ENCODE measurements at places on chromosomes 3 and 15.
A peak's percentile ranks its signal among the peaks of the same experiment; 100 is the strongest.

- DNase-seq, result no peak
Observed at GRCh38 chr3:123651449-123652341, 66.8 kb upstream of the HACD2 start.

DNA sequence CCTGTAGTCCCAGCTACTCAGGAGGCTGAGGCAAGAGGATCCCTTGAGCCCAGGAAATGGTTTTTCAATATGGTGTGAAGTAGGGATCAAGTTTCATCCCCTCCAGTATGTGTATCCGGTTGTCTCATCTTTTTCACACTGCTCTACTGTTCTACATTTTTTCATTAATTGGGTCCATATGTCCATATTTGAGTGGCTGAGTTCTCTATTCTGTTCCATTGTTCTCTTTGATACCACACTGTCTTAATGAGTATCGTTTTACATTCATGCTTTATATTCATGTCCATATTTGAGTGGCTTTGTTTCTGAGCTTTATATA is 81.6 kb upstream of the LRRFIP2 start:
- DNase-seq, result no peak

- DNase-seq, result no peak
Observed at GRCh38 chr15:45555934-45556608, 31.1 kb upstream of the BLOC1S6 start.

DNA sequence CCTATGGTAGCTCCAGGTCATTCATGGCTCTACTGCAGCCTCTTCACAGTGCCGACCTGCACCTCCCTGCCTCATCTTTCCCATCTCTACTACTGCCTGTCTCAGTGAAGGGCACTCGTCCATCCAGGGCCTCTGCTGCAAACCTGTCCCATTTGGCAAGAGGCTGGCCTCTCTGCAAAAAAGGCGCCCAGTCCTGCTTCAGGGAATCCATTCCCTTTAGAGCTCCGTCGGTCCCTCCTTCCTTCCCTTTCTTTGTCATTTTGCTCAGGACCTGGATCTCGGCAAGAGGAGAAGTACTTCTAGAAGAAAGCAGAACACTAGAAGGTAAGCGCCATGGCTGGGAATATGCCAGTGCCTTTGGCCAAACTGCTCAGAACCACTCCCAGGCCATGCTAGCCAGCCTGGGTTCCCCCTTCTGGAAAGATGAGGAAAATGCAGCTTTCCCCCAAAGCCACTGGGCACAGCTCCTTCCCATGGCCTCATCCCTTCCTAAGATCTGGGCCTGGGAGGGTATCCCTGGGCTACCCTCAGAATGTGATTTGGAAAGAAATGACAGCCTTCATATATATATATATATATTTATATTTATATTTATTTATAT is 6.4 kb upstream of the ISL2 start:
- peak; percentile 42 for DNase-seq

DNA sequence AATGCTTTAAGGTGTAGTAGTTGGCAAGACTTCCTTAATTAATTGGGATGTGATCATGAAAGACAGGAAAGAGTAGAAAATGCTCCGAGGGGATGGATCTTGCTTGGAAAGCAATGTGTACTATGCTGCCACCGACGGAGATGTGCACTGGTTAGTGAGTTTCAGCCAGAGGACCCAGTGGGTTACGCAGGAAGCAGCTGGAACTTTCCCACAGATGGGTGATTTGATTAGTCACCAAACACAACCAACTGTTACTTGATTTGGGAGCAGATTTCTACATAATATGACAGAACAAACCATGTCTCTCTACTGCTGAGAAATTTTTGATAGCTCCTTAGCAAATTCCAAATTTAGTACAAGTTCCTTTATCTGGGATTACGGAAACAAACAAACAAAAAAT is 245.4 kb upstream of the MCTP2 start:
- no peak for DNase-seq

- DNase-seq, result no peak
Observed at GRCh38 chr15:80679167-80679803, 15.8 kb upstream of the ABHD17C start.

GRCh38 chr15:88571852-88572259 is 25.4 kb upstream of the DET1 start:
- DNase-seq, result no peak

DNA sequence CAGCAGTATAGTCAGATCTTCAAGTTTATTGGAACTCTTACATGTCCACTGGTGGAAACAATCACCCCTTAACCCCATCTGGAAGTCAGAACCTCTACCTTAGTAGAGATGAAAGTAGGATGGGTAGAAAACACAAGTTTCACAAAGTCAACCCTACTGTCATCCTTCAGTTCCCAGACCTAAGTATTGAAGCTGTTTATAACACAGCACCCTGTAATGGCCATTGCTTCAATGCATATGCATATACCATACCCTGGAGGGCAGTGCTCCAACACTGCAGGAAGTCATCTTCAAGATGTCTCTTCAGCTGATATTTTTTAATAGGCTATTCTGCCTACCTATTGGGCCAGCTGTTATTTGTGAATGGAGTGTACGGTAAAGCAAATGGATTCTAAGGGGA is 241.3 kb downstream of the UBE2E2 start:
- DNase-seq, result no peak

GRCh38 chr3:28050885-28051284 is 190.5 kb upstream of the CMC1 start:
- no peak for DNase-seq

GRCh38 chr3:30620402-30621360 is 14.3 kb downstream of the TGFBR2 start:
- DNase-seq, result no peak

GRCh38 chr3:112500621-112501020 is 1.3 kb upstream of the BTLA start:
- DNase-seq, result no peak

- no peak for DNase-seq
Observed at GRCh38 chr3:155957412-155957880, 87.0 kb downstream of the GMPS start.

DNA sequence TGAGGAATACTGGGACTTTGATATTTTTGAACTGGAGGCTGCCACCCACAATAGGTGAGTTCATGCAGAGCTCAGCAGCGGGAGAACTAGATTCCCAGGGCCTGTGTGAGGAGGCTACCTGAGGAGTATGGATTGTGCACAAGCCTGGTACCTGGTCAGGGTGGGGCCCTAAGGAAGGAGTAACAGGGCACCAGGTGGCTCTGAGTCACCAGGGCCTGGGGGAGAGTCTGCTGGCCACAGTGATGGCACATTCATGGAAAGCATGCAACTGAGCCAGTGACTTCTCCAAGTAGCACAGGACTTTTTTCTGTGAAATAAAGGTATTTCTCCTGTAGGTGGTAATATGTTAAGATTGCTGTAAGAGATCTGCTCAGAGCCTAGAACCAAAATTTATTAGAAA is 134.4 kb downstream of the PDE8A start:
- DNase-seq, result no peak

GRCh38 chr3:172904711-172905373 is 154.3 kb downstream of the ECT2 start:
- DNase-seq, result peak; percentile 10

DNA sequence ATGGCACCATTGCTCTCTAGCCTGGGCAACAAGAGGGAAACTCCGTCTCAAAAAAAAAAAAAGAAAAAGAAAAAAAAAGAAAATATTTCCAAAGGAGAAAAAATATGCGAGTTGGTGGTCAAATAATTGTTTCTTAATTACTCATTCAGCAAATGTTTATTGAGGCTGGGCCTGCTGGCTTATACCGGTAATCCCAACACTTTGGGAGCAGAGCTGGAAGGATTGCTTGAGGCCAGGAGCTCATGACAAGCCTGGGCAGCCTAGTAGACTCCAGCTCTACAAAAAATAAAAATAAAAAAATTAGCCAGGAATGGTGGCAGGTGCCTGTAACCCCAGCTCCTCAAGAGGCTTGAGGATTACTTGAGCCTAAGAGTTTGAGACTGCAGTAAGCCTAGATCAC is 4.1 kb downstream of the KNL1 start:
- no peak for DNase-seq

GRCh38 chr3:156750191-156750873 is 75.8 kb upstream of the LEKR1 start:
- DNase-seq, result peak; percentile 76

DNA sequence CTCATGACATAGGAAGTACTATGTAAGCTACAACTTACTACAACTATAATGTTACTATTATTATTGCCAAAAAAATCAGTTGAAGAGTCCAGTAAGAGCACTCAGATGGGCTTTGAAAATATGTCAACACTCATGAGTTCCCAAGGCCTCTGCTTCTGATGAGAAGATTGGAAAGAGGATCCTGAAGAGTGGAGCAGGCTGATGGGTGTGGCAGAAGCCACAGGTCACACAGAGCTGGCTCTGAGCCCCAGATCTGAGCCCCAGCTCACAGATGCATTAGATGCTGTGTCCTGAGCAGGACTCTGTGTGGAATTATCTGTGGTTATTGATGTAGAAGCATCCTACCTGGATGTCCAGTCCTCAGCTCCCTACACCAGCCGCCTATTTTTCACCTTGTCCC is 65.6 kb downstream of the SPSB4 start:
- DNase-seq, result no peak

GRCh38 chr3:40800343-40800742 is 275.6 kb downstream of the ZNF621 start:
- DNase-seq, result no peak

DNA sequence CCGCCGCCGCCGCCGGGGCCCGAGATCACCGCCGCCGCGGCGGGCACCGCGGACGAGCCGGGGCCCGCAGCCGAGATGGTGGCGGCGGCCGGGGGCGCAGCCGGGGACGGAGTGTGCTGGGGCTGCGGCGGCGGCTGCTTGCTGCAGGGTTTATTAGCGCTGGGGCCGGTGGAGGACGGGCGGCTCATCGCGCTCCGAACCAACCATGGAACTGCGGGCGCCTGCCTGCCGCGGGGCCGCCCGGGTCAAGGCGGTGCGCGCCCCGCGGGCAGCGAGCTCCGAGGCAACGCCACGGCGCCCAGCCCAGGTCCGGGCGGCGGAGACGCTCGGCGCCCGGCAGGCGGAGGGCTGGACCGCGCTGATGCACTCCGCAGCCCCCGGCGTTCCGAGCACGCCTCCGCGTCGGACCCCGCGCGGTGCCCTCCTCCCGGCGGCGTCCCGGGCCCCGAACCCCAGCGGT is 277 bp downstream of the SIAH2 start:
- DNase-seq, result no peak

GRCh38 chr15:32843219-32843815 is 125.5 kb downstream of the GREM1 start:
- no peak for DNase-seq

DNA sequence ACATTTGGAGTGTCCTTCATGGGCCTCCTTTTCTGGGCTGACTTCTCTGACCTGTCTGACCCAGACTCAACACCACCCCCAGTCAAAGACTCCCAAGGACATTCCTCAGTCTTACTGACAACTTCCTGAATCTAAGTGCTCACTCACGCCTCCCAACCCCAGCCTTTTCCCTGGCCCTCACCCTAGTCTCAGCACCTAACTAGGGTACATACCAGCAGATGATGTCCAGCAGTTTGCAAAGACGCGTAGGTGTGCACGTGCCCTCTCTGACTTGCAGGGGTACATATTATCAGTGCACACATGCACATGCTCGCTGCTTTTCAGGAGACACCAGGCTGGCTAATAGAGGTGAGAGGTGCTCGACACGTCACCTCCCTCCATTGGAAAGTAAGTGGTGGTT is 38.7 kb upstream of the SLCO2A1 start:
- no peak for DNase-seq

- no peak for DNase-seq
Observed at GRCh38 chr3:38031022-38031994, 1.9 kb upstream of the PLCD1 start.

DNA sequence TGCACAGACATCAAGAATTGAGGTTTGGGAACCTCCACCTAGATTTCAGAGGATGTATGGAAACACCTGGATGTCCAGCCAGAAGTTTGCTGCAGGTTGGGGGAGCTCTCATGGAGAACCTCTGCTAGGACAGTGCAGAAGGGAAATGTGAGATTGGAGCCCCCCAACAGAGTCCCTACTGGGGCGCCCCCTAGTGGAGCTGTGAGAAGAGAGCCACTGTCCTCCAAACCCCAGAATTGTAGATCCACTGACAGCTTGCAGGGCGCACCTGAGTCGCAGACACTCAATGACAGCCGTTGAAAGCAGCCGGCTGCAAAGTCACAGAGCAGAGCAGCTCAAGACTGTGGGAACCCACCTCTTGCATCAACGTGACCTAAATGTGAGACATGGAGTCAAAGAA is 34.6 kb upstream of the EPHA6 start:
- no peak for DNase-seq

DNA sequence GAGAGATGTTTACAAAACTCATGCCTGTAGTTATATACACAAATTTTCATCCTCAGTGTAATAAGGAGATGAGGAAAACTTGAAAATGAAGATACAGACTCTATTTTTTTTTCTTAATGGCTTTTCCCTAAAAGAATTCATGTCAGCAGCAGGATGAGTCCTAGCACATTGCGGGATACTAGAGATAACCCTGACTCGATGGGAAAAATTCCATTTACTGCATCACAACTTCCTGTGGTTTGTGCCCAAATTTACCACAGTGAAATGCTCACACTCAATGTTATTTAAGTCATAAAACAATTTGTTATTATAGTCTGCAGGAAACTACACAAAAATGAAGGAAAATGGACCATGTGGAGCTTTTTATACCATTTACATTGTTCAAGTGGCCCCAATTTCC is 581.9 kb upstream of the ZNF717 start:
- no peak for DNase-seq

DNA sequence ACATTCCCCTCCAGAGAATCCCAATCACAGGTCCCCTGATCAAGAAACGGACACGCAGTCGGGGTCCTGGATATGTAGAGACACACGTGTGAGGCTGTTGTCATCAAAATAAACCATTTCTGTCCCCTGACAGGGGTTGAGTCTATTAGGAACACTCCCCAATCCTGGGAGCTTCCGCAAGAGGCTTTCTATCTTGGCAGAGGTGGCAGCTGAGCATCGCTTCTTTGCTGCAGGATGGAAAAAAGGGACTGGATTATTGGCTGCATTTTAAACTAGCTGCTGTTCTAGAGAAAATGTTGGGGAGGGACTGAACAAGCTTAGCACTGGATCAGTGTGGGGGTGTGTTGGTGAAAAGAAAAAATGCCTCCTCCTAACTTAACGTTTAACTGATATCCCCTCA is 2.5 kb upstream of the CNTN4 start:
- no peak for DNase-seq

DNA sequence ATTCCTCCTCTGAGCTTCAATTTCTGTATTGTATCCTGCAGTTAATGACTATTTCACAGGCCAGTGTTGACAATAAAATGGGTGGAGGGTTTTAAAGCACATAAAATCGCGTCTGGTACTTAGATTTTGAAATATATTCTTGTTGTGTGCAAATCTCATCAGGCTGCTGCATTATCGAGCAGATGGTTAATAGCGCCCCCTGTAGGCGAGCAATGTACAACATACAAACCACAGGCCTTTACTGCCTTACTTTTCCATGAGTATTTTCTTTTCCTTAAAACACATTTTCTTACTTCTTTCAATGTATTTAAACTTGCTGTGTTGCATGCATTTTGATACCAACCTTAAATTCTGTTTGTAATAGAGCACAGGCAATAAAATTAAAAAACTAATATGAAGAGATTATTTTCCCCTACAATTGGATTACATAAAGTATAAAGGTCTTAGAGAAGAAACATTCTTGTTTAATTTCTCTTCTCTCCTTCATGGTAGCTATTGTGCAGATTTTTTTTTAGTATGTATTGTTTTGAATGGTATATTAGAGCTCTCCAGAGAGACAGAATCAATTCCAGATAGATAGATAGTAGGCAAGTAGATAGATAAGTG is 608.4 kb downstream of the CADM2 start:
- no peak for DNase-seq

Data from retina (tissue), 1 donor.